Esophagus squamous epithelium (tissue), 5 donors: ENCODE measurements at places on chromosomes 2 and 18.

DNA sequence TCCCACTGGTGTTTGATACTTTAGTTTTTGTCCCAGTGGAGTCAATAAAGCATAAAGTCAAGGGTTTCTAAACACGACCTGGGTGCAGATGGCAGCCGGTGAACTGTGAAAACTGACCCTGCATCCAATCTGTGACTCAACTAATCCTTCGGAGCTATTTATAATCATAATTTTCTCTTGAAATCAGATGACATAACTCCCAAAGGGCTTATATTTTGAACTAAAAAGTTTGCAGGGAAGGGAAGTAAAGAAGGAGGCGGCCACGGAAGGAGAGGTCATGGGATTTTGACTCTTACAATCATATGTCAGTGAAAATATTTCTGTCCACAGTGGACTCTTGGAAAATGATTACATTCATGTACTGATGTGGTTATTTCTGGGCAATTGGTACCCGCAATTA, 178.5 kb downstream of the PDE1A start:
- DNase-seq: no peak

DNA sequence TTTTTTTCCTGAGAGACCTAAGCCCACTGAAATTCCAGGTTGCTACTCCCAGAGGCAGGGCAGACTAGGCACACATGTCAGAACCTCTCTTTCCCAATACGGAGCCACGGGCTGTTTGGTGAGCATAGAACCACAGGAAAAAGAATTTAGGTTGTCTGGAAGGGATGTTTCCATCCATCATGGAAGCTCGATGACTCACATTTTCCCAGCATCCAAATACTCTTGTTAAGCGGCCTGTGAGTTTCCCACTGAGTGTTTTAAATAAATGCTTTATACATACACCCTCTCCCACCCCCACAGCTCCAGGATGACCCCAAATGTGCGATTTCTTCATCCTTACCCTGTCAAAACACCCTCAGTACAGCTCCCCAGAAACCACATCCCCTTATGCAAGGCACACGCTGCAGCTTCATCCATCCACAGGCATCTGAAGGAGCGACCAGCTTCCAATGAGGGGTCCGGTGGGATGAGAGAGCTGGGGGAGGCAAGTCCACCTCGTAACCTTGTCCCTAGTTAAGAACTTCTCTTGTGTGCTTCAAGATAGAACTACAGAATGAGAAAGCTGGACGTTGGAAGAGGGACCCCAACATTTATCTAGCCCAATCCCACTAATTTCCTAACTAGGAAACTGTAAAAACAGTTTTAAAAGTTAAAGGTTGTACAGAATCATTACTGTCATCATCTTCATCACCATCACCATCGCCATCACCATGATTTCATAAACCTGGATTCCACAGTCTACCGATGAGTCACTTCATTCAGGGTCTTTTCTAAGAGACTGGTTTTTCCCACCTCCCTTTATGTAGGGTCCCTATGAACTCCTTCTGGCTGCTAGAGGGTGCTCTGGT, 63.5 kb upstream of the FZD7 start:
- no peak for DNase-seq

GRCh38 chr2:147294825-147295392, 549.9 kb upstream of the ACVR2A start:
- no peak for DNase-seq

- no peak for DNase-seq
These were observed 442.3 kb downstream of the GRB14 start for GRCh38 chr2:164178835-164179465.

- DNase-seq: no peak
These were observed 81.6 kb downstream of the AGAP1 start for GRCh38 chr2:235575431-235575830.
